Activated T-helper 17 cell treated with anti-CD3 and anti-CD28 coated beads, Interleukin-2, amount 50 U/mL, for 72 hours (primary cell): ENCODE measurements at places on chromosomes 6 and 20. TPM values are rescaled to one million over a fixed set of nuclear protein-coding genes. Genes with fewer than 3 reads are reported as not detected.
A peak's percentile ranks its signal among the peaks of the same experiment; 100 is the strongest.

TNFRSF6B gene
- total RNA-seq: not detected

TSPO2 gene
- not detected for total RNA-seq

BCAS1 gene
- 0.11 TPM for total RNA-seq

PROKR2 gene
- not detected for total RNA-seq

DUSP22 gene
- total RNA-seq: 27.4 TPM

BRD2 gene
- 281 TPM for total RNA-seq

PXDC1 gene
- total RNA-seq: 8.3 TPM

PRDM1 gene
- total RNA-seq: 149 TPM

LY6G6F gene
- not detected for total RNA-seq

DNA sequence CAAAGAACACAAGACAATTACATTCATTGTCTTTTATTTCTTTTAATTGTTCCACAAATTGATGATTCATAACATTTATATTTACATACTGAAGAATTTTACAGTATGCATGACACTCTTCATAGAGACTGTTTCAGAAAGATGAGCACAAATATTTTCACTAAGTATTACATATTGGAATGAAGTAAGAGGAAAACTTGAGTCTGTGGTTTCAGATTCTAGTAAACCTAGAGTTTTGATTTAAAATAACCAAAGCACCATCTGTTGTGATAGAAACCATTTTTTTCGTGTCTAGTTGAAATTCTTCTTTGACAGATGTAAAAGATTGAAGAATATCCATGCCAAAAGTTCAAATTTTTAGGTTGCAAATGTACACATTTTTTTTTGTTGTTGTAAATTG is 32.1 kb upstream of the OPN5 start:
- H3K4me1 ChIP-seq: no peaks in the 10 kb centered on the region
- ATAC-seq: no peak
- H3K27me3 ChIP-seq: peaks cover 6% of the 10 kb centered on the region
- no peak overlapping the region for H3K27ac ChIP-seq

- H3K4me1 ChIP-seq: no peaks in the 10 kb centered on the region
- no peak overlapping the region for H3K27ac ChIP-seq
- no peaks in the 10 kb centered on the region for H3K36me3 ChIP-seq
- H3K27me3 ChIP-seq: no peaks in the 10 kb centered on the region
- ATAC-seq: no peak
These were observed 39.7 kb upstream of the CCDC167 start for GRCh38 chr6:37539171-37540028.

GRCh38 chr6:136174510-136174909 is 75.6 kb downstream of the MTFR2 start:
- H3K4me1 ChIP-seq: no peaks in the 10 kb centered on the region
- no peak for ATAC-seq
- peaks cover 21% of the 10 kb centered on the region for H3K27me3 ChIP-seq
- H3K4me3 ChIP-seq: no peak overlapping the region

DNA sequence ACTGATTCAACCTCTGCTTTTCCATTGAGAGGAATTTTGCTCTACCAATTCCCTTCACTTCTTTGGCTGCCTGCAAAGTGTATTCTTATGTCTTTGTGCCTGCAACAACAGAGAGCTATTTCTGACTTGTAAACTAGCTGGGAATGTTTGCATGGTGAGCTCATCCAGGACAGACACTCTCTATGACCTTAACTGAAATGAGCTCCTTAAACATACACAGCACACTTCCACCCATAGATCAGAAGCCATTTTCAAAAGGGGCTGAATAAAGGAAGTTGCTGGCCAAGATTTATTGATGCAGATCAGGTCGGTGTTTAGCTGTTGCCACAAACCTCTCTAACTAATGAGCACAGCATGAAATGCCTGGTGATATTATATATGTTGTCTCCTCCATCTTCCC is 377.7 kb downstream of the BTBD9 start:
- H3K4me1 ChIP-seq: peaks cover 27% of the 10 kb centered on the region
- no peak for ATAC-seq
- peaks cover 26% of the 10 kb centered on the region for H3K36me3 ChIP-seq
- peak overlapping the region; percentile 6 for H3K4me3 ChIP-seq
- no peaks in the 10 kb centered on the region for H3K27me3 ChIP-seq
- peak overlapping the region; percentile 17 for H3K27ac ChIP-seq

GRCh38 chr6:42349753-42350511 is 101.8 kb downstream of the TRERF1 start:
- H3K4me1 ChIP-seq: peaks cover 21% of the 10 kb centered on the region
- H3K36me3 ChIP-seq: no peaks in the 10 kb centered on the region
- H3K27me3 ChIP-seq: no peaks in the 10 kb centered on the region
- no peak for ATAC-seq
- H3K4me3 ChIP-seq: no peak overlapping the region

- H3K27ac ChIP-seq: no peak overlapping the region
- peaks cover 58% of the 10 kb centered on the region for H3K27me3 ChIP-seq
- H3K4me1 ChIP-seq: no peaks in the 10 kb centered on the region
These were observed 19.1 kb downstream of the TFAP2B start for GRCh38 chr6:50837589-50838445.

DNA sequence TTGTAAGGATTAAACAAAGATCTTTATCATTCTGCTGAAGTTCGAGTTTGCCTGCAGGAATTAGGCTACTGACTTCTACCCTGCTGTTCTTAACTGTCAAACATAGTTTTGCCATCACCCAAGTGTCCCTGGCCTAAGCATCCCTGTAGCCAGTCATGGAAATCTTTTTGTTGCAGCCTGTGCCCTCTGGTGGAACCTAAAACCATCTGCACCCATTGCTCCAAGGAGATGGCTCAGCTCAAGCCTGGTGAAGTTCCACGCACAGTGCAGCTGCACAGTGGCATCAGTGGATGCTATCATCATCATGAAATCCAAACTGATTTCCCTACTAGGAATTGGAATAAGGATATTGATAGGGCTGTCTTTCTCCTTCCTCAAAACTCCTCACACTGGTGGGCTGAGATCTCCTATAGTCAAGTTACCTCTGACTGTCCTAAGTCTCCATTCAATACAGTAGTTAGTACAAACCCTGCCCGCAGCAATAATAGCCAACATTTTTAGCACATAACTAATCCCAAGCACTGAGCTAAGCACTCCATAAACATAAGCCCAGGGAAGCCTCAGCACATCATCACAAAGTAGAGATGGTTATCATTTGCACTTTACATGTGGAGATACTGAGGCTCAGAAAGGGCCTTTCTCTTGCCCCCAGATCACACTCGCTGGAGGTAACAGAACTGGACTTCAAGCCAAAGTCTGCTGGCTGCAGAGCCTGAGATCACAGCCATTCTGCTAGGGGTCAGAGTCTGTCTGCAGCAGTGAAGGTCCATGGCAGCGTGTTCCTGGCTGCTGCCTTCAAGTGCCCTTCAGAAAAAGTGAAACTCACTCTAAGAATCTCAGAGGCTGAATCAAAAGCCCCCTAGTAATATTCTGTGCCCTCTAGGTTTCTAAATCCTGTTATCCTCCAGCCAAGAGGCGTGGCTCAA is 77.2 kb upstream of the MC3R start:
- H3K4me3 ChIP-seq: no peak overlapping the region
- no peaks in the 10 kb centered on the region for H3K27me3 ChIP-seq
- ATAC-seq: no peak

DNA sequence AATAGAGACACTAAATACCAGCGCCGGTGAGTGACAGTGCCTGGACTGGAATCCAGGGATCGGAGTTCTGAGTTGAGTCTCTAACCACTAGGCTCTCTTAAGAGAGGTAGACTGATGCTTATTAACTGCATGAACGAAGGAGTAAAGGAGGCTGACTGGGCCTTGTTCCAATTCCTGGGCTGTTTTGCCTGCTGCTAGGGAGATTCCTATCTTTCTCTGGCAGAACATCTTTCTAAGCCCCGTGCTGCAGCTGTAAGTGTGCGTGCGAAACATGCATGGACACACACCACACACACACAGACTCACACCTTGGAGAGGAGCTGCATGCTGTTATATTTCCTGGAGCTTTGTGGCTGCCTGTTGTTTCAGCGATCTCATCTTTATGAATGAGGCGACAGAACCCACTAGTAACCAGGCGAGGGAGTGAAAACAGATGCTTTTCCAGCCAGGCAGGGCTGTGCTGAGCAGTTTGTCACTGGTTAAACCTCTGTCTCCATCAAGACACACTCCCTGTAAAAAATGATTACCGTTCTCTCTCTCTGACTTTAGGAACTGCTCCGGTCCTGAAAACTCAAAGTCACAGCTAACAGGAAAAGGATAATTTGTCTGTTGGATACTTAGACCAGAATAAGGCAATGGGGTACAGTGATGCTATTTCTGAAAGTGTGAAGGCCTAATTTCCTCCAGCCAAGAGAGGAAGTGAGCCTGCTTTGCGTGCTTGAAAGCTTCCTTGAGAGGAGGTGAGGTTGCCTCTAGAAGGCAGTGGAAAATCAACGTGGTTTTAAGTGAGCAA is 157.4 kb upstream of the ZNF217 start:
- H3K27ac ChIP-seq: peak overlapping the region; percentile 92
- H3K4me3 ChIP-seq: peak overlapping the region; percentile 74
- peaks cover 41% of the 10 kb centered on the region for H3K4me1 ChIP-seq
- no peaks in the 10 kb centered on the region for H3K36me3 ChIP-seq
- no peaks in the 10 kb centered on the region for H3K27me3 ChIP-seq

DNA sequence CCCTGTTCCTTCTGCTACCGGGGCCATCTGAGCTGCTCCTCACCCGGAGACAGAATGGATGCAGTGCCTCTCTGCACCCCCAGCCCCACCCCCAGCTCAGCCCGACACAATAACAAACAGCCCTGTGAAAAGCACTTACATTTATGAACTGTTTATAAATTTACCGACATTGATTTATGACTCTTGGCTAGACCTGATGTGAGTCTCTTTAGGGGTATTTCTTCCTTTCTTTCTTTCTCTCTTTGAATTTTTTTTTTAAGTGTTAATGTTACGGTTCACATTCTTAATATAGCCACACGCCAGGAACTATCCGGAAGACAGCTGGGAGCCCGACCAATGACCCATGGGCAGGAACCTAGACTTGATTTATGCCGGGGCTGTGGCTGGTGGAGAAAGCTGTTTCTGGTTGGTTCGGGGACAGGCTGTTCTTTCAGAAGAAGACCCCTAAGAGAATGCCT is 266.3 kb downstream of the CDC5L start:
- H3K4me3 ChIP-seq: peak overlapping the region; percentile 39
- no peaks in the 10 kb centered on the region for H3K36me3 ChIP-seq
- H3K27me3 ChIP-seq: no peaks in the 10 kb centered on the region
- peak overlapping the region; percentile 88 for H3K27ac ChIP-seq
- no peak for ATAC-seq
- peaks cover 10% of the 10 kb centered on the region for H3K4me1 ChIP-seq

DNA sequence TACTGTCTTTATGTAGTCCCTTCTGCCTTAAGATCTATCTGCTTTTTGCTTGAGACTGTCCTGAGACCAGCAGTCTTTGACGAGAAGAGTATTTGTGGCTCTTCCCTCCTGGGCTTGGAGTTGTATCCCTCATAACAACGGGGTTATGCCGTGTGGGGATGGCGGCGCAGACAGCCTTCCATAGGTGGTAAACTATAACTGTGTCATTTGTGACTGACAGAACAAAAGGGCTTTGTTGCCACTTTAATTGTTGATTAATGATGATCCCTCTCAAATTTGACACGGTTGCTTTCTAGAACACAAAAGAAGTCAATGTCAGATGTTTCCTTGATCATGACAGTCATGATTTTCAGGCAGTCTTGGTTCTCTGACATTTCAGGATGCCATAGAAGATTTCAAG is 196.6 kb downstream of the JARID2 start:
- no peak overlapping the region for H3K27ac ChIP-seq
- no peaks in the 10 kb centered on the region for H3K27me3 ChIP-seq
- H3K36me3 ChIP-seq: peaks cover 77% of the 10 kb centered on the region
- ATAC-seq: no peak
- peaks cover 60% of the 10 kb centered on the region for H3K4me1 ChIP-seq

DNA sequence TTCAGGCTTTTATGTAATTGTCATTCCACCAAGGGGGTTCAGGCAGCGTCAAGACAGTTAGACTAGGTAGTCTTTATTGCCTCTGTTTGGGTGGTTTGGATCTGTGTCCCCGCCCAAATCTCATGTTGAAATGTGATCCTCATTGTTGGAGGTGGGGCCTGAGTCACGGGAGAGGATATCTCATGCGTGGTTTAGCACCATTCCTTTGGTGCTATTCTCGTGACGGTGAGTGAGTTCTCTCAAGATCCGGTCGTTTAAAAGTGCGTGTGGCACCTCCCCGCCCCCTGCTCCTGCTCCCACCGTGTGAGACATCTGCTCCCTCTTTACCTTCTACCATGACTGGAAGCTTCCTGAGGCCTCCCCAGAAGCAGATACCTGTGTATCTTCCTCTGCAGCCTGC is 51.3 kb upstream of the FOXC1 start:
- H3K4me3 ChIP-seq: no peak overlapping the region
- peaks cover 15% of the 10 kb centered on the region for H3K4me1 ChIP-seq
- H3K36me3 ChIP-seq: no peaks in the 10 kb centered on the region
- peaks cover 6% of the 10 kb centered on the region for H3K27me3 ChIP-seq

DNA sequence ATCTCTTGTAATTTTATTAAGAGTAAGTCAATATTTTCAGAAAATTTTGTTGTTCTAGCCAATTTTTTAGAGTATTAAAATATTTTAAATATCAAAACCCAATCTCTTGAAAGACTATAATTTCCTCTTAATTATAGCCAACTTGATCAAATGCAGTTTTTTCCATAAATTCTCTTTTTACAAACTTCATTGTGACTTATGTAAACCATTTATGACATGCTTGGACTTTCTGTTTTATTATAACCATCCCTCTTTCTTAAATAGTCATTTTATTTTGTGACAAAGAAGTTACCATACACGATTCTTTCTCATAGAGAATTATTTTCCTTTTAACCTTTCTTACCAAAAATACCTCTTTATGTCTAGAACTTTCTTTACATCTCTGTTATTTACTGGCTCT is 1075.5 kb downstream of the KHDRBS2 start:
- no peak for ATAC-seq
- H3K36me3 ChIP-seq: no peaks in the 10 kb centered on the region
- no peak overlapping the region for H3K27ac ChIP-seq
- no peak overlapping the region for H3K4me3 ChIP-seq

GRCh38 chr6:111604259-111605099 is 1.2 kb downstream of the TRAF3IP2 start:
- H3K36me3 ChIP-seq: peaks cover 54% of the 10 kb centered on the region
- peak overlapping the region; percentile 91 for H3K27ac ChIP-seq
- H3K27me3 ChIP-seq: no peaks in the 10 kb centered on the region
- peaks cover 35% of the 10 kb centered on the region for H3K4me1 ChIP-seq
- H3K4me3 ChIP-seq: peak overlapping the region; percentile 88

DNA sequence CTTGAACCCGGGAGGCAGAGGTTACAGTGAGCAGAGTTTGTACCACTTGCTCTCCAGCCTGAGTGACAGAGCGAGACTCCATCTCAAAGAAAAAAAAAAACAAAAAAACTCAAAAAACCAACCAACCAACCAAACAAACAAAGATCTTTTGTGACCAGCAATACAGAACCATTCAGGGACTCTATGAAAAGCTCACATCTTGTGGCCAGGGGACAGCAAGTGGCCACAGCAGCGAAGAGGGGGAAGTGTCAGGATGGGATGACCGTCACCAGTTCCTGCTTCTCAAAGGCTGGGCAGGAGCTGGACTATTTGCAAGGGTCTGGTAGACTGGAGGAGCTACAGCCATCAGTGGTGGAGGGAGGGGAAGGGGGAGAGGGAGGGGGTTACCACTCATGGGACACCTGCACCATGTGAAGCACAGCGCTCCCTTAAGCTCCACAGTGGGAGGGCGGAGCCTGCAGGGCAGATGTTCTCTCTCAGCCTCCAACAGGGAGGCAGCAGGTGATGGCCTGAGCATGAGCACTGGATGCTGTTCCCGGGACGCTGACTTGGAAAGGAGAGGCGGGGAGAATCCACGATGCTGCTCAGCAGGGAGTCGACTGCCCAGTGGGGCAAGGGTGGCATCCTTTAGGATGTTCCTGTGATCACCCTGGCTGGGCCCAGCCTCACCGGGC is 19.7 kb upstream of the ULBP3 start:
- H3K4me3 ChIP-seq: no peak overlapping the region
- ATAC-seq: no peak
- H3K27ac ChIP-seq: no peak overlapping the region
- peaks cover 18% of the 10 kb centered on the region for H3K27me3 ChIP-seq
- no peaks in the 10 kb centered on the region for H3K4me1 ChIP-seq
- H3K36me3 ChIP-seq: no peaks in the 10 kb centered on the region
